ENCODE measurements at places on chromosomes 4 and X. TPM values are rescaled to one million over a fixed set of nuclear protein-coding genes. Genes with fewer than 3 reads are reported as not detected.

GRCh38 chrX:38701073-38701472, 100.2 kb upstream of the MID1IP1 start:
- peaks cover 6% of the 10 kb centered on the region for H3K4me1 ChIP-seq
- no peaks in the 10 kb centered on the region for H3K27me3 ChIP-seq
- no peak overlapping the region for H3K4me3 ChIP-seq

- H3K36me3 ChIP-seq = no peaks in the 10 kb centered on the region
- H3K27ac ChIP-seq = no peak overlapping the region
- DNase-seq = no peak
- H3K4me1 ChIP-seq = no peaks in the 10 kb centered on the region
Measured at GRCh38 chr4:133263104-133263503, 114.0 kb downstream of the PCDH10 start.

- peaks cover 34% of the 10 kb centered on the region for H3K27me3 ChIP-seq
- no peaks in the 10 kb centered on the region for H3K36me3 ChIP-seq
- no peak for DNase-seq
- peaks cover 2% of the 10 kb centered on the region for H3K4me1 ChIP-seq
Measured at GRCh38 chr4:123381996-123382395, 14.6 kb upstream of the SPRY1 start.

DNA sequence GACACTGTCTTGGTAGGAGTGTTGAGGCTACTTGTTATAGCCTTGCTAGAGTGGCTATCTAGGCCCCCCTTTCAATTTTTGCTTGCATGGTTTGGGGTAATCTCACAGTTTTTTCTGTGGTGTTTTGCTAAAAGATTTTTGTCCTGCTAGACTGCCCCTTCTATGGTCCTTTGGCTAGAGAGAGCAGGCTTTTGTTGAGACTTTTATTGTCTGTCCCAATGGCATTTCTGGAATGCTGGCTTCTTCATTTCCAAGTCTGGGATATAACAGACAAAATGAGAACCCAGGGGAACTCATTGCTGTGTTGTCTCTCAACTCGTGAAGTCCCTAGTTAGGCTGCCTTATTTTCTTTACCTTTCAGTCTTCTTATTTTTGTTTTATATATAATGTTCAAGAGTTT, 160.2 kb upstream of the ZC4H2 start:
- H3K4me1 ChIP-seq = no peaks in the 10 kb centered on the region
- no peak for DNase-seq
- no peak overlapping the region for H3K27ac ChIP-seq
- peaks cover 2% of the 10 kb centered on the region for H3K36me3 ChIP-seq

GRCh38 chrX:132393085-132393484, 95.8 kb downstream of the MBNL3 start:
- no peak for DNase-seq
- H3K27me3 ChIP-seq = no peaks in the 10 kb centered on the region
- H3K27ac ChIP-seq = no peak overlapping the region
- no peaks in the 10 kb centered on the region for H3K4me1 ChIP-seq
- H3K36me3 ChIP-seq = no peaks in the 10 kb centered on the region

GRCh38 chr4:183105092-183105491, 6.0 kb downstream of the WWC2 start:
- no peak overlapping the region for H3K4me3 ChIP-seq
- no peak for DNase-seq
- no peaks in the 10 kb centered on the region for H3K36me3 ChIP-seq
- H3K4me1 ChIP-seq = no peaks in the 10 kb centered on the region
- H3K27ac ChIP-seq = no peak overlapping the region

DNA sequence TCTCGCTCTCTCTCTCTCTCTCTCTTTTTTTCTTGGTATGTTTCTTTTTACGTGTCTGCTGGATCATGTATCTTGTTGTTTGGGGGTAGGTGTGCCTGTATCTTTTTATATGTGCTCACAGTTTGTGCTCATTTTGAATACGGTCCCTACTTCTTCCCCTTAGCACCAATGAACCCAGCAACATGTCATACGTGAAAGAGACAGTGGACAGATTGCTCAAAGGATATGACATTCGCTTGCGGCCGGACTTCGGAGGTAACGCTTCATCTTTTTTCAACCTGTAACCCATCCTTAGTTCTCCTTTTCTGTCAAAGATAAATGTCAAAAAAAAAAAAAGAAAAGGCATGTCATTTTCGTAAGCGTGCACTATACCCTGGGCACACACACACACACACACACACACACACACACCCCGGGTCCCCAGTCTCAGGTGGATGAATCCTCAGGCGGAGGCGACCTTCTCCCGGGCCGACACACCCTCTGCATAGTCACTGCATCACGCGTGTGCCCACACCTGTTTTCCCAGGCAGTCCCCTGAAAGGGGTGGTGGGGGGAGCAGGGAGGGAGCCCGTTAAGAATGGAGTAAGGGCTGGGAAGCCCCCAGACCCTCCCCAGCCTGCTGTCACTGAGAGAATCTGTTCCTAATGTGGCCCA, 511 bp downstream of the GABRB1 start:
- peaks cover 45% of the 10 kb centered on the region for H3K27me3 ChIP-seq
- peak; percentile 55 for DNase-seq
- H3K36me3 ChIP-seq = peaks cover 2% of the 10 kb centered on the region
- no peak overlapping the region for H3K27ac ChIP-seq
- H3K4me3 ChIP-seq = peak overlapping the region; percentile 74

The DGAT2L6 gene
- not detected for total RNA-seq
